OCI-LY7 (cell line): ENCODE measurements at places on chromosomes 12 and 14. TPM values are rescaled to one million over a fixed set of nuclear protein-coding genes. Genes with fewer than 3 reads are reported as not detected.

- no peak for DNase-seq
Measured at GRCh38 chr12:124745891-124746570, 117.6 kb downstream of the SCARB1 start.

- DNase-seq = no peak
Measured at GRCh38 chr12:96770219-96771102, 136.6 kb upstream of the NEDD1 start.

The HOXC11 gene
- total RNA-seq = 2.7 and 3.8 TPM in 2 replicates

- DNase-seq = no peak
Measured at GRCh38 chr12:108341356-108341755, 2.2 kb upstream of the CMKLR1 start.

The KRT85 gene
- total RNA-seq = not detected in 2 replicates

DNA sequence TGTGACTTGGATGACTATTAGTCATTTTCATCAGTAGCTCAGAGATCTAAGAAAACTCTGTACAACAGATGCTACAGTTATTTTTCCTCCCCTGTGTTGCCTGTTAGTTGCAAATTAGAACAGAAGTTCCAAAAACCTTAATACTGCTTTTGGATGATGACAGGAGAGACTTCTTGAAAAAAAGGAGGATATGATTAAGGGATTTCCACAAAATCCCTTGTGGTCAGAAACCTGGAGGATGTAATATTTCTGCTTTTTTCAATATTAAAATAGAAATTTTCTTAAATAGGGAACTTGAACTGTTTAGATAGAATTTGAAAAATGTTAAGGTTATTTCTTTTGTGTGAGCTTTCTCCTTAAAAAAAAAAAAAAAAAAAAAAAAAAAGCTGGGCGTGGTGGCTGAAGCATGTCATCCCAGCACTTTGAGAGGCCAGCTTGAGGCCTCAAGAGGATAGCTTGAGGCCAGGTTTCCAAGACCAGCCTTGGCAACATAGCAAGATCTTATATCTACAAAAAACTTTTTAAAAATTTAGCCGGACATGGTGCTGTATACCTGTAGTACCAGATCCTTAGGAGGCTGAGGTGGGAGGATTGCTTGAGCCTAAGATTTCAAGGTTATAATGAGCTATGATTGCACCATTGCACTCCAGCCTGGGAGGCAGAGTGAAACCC, 14.1 kb downstream of the CMAS start:
- no peak for DNase-seq

The P2RX2 gene
- total RNA-seq = not detected in 2 replicates
